ENCODE measurements at places on chromosomes 3 and 15.

GRCh38 chr3:81544385-81544784, 217.1 kb downstream of the GBE1 start:
- DNase-seq: no peak

DNA sequence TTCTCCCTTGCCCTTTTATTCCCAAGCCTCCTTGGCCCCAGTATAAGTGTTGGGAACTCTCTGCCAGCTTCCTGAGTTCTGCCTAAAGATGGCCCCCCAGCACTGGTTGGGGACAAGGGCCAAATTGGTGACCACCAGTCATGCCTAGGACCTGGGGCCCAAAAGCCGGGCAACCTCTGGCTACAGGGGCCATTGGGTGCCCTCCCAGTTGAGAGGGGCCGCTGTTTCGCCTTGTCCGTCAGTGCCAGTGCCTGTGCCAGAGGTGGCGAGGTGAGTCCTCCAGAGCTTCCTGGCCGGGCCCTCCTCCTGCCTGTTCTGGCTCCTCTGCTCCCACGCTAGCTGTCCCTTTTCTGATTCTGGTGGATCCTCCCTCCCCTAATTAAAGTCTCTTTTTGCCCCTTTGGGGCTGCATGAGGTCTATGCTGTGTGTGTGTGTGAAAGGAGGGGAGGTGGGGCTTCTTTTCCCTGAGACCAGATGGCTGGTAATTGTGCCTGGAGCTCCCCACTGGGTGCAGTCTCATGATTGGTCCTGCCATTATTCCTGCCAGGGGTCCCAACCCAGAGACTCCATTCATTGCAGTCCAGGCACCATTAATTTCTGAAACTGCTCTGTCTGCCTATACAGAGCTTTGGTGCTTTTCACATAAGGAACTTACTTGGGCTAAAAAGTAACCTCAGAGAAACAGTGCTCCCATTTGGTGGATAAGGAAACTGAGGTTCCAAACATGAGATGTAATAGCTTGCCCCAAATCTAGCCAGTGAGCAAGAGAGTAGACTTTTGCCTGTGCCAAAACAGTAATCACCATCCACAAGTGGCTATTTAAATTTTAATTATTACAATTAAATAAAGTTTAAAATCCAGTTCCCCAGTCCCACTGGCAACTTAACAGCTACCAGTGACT, 3.1 kb upstream of the TTLL3 start:
- no peak for DNase-seq

GRCh38 chr15:77436822-77437221, 16.1 kb downstream of the HMG20A start:
- DNase-seq: no peak

DNA sequence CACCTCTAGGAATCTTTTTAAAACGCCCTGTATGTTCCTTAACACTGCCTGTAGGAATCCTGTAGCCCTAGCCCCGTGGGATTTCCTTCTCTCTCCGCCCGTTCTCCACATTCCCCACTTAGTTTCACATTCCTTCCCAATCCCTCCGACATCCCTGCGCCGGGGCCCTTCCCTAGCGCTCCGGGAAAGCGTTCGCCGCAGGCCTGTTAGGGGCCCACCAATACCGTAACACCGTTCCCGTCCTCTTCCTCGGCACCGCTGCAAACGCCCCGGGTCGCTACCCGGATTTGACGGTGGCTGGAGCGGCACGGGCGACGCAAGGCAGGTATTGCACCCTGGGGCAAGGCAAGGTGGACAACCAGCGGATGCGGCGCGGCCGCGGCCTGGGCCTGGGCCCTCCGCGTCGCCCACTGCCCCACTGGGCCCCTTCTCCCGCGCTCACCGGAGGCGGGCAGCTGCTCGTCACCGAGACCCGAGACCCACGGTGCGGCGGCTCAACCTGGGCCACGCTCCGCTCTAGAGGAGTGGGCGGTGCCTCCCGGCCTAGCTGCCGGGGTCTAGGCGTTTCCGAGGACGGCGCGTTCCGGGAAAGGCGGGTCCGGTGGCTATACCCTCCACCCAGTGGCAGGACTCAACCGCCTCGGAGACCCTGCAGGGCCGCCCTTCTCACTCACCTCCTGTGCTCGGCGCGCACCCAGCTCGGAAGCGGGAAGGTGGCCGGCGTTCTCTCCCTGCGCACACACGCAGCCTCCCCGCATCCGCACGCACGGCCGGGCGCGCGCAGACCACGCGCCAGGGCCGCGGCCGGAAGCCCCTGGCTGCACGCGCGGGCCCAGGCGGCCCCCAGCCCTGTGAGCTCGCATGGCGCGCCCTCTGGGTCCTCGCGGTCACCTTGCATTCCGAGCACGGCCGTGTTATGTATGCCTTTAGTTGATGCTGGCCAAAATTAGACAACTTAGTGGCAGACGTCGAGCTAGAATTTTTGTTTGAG, at the start of gene B3GALNT1:
Gene B3GALNT1, minus strand, starts transcription at position 789 of the 991 bp plus-strand sequence. CDS start 18,595 bp downstream, outside the sequence.
- no peak for DNase-seq

GRCh38 chr3:54917862-54918261, 10.0 kb downstream of the LRTM1 start:
- no peak for DNase-seq

DNA sequence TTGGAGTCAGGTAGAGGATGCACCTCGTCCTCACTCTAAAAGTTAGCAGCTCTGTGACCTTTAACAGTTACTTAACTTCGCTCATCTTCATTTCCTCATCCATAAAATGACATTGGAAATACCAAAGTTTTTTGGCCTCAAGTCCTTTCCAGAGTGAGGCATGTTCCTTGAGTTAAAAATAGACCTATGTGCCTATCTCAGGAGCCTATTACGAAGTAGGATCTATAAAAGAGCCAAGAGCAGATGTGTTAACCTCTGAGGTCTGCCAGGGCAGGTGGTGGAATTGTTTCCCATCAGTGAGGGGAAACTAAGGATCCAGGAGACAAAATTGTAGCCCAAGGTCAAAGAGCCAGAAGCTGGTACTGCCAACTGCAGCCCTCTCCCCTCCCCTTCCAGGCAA, 120.4 kb upstream of the EIF1B start:
- DNase-seq: no peak

DNA sequence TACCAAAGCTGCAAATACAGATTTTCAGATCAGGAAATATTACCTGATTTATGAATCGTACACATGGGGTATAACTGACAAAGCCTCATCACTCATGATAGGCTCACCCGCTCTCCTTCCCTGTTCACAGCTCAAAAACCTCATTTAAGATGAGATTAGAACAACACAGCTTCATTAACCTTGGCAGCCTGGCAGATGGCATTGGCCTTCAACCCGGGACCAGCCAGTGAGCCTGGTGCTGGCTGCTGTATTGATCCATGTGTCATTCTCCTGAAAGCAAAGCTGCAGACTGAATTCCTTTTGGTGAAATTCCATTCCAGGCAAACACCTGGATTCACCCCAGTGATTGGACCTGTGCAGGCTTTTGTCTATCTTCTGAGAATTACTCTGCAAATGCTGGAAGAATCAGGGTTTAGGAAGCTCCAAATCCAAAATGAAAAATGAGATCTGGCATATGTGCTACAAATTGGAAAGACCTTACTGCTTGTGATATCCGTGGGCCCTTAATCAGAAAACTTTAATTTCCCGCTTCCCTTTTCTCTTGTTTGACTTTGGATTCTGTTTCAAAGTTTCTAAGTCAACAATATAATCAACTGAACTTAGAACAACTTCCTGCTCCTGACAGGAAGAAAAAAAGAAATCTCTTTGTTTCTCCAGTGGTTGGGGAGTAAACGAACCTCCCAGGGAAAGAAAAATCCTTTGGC, 189.1 kb upstream of the KBTBD8 start:
- no peak for DNase-seq
